ENCODE measurements at places on chromosomes 2 and 18. TPM values are rescaled to one million over a fixed set of nuclear protein-coding genes. Genes with fewer than 3 reads are reported as not detected.

Gene FAM237A
- total RNA-seq = not detected

Gene LRRTM1
- total RNA-seq = 7.9 TPM

DNA sequence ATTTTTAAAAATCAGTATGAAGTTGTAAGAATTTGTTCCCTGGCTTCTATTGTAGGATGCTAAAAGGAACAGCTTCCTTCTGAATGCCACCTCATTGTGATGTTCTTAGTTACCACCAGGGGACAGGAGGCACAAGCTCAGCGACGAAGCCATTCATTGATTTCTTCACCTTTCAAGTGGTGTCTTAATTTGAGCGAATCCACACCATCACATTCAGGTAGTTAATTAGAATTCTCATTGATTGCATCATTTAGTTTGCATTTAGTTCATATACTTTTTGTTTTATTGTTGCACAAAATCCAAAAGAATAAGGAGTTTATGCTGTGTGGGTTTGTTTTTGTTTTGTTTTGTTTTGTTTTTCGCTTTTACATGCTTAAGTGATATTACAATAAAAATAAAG lies 23.1 kb downstream of the CYP27C1 start:
- DNase-seq = no peak

DNA sequence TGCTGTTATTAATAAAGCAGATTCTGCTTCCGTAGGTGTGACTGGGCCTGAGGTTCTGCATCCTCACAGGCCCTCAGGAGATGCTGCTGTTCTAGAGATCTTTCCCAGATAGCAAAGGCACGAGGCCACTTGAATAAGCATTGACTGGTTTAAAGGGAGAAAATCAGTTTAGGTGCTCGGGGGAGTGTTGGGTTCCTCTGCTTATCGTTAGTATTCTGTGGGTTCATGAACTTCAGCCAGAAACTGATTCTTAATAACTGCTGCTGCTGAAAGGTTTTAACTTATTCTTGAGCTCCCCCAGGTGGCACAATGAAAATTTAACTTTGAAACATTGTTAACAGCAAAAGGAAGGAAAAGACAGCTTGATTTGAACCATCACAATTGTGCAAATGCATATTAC lies 56.9 kb downstream of the ITGA6 start:
- no peak for DNase-seq

GRCh38 chr2:216224388-216224787 lies 115.2 kb downstream of the XRCC5 start:
- DNase-seq = no peak

Data from transverse colon (tissue), 4 donors.